Cardiac muscle cell (in vitro differentiated cells and primary cell): ENCODE measurements at places on chromosomes 12 and 14. TPM values are rescaled to one million over a fixed set of nuclear protein-coding genes. Genes with fewer than 3 reads are reported as not detected.
A peak's percentile ranks its signal among the peaks of the same experiment; 100 is the strongest.

OVCH1 gene
- total RNA-seq: 0.07 TPM in 1 of 2 replicates, not detected in the other

DNA sequence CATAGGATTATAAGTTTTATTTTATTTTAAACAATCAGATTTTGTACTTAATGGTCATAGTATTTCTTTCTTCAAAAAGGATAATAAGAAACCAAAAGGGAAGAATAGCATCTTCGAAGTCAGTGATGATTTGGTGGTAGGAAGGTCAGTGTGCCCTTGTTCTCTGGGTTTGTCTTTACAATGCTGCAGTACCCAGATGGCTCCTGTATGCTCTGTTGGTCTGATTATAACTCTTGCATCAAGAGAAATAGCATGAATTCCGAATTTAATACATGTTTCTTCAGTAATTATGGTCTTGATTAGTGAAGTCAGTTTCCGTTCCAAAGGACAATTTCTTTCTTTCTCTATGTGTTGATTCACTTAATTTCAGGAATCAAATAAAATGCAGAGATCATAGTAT is 180.2 kb downstream of the TMTC2 start:
- H3K36me3 ChIP-seq: no peaks in the 10 kb centered on the region
- no peak overlapping the region for H3K27ac ChIP-seq
- no peak overlapping the region for H3K4me3 ChIP-seq
- DNase-seq: no peak

- H3K27ac ChIP-seq: no peak overlapping the region
- no peaks in the 10 kb centered on the region for H3K4me1 ChIP-seq
- H3K36me3 ChIP-seq: no peaks in the 10 kb centered on the region
- peak; percentile 71 for DNase-seq
- peaks cover 15% of the 10 kb centered on the region for H3K27me3 ChIP-seq
- no peak overlapping the region for H3K4me3 ChIP-seq
Observed at GRCh38 chr14:91387169-91387835, 30.3 kb downstream of the CCDC88C start.

- no peaks in the 10 kb centered on the region for H3K27me3 ChIP-seq
- no peak overlapping the region for H3K27ac ChIP-seq
- peak; percentile 83 for DNase-seq
- H3K4me1 ChIP-seq: no peaks in the 10 kb centered on the region
Observed at GRCh38 chr12:77087427-77087826, 22.1 kb upstream of the E2F7 start.

- no peaks in the 10 kb centered on the region for H3K4me1 ChIP-seq
- no peaks in the 10 kb centered on the region for H3K36me3 ChIP-seq
- DNase-seq: no peak
- no peak overlapping the region for H3K4me3 ChIP-seq
Observed at GRCh38 chr12:51318846-51319599, 5.0 kb downstream of the BIN2 start.
